ENCODE measurements at places on chromosomes 1 and 21.

- no peak for DNase-seq
Measured at GRCh38 chr1:183310753-183311479, 107.3 kb downstream of the NMNAT2 start.

GRCh38 chr1:152141971-152142584, 16.9 kb downstream of the RPTN start:
- no peak for DNase-seq

GRCh38 chr1:101115112-101115511, 89.5 kb upstream of the DPH5 start:
- DNase-seq = no peak

DNA sequence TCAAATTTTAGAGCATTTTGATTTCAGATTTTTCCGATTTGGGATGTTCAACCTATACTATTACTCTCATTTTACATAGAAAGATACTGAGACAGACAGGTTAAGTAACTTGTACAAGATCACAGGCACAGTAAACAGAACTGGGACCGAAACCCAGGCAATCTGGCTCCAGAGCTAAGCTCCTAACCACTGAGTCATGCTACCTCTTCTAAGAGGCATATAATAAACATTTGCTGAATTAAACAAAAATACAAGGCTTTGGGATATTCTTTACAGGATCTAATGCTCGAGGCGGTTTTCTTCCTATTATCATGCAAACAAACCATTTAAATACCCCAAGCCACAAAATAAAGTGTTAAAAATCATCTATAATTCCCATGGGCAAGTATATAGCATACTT, 50.3 kb downstream of the MCOLN2 start:
- DNase-seq = no peak

DNA sequence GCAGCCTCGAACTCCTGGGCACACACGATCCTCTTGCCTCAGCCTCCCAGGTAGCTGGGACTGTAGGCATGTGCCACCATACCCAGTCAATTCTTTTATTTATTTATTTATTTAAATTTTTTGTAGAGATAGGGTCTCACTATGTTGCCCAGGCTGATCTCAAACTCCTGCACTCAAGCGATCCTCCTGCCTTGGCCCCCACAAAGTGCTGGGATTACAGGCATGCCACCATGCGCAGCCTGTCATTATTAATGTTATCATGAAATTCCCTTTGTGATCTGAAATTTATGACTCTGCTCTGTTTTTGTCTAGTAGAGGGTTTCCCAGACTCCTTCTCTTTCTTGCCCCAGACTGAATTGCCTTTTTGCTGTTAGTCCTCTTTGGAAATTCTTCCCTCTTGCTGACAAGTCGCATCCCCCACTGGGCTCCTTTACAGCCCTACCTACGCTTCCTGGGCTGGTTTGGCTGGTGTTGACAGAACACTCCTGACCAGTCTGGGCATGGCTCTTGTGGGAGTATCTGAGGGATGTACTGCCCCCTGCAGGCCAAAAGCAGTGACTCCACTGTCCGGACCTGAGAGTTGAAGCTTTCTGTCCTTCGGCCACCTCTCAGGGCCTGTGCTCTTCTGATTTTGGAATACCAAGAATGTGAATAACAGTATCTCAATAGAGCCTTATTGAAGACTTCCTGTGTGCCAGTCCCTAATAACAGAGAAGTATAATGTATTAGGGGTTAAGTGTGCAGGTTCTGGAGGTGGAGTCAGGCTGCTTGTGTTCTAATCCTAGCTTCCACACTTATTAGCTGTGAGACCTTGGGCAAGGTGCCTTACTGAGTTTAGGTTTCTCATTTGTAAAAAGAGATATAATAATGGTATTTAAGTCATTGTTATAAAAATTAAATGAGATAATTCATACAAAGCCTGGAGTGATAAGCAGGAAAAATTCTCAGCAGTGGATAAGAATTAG, 28.2 kb downstream of the TCEANC2 start:
- DNase-seq = peak; percentile 4

- DNase-seq = no peak
Measured at GRCh38 chr1:174958396-174958795, 41.4 kb upstream of the CACYBP start.

- no peak for DNase-seq
Measured at GRCh38 chr1:205508227-205508714, 3.8 kb downstream of the CDK18 start.

DNA sequence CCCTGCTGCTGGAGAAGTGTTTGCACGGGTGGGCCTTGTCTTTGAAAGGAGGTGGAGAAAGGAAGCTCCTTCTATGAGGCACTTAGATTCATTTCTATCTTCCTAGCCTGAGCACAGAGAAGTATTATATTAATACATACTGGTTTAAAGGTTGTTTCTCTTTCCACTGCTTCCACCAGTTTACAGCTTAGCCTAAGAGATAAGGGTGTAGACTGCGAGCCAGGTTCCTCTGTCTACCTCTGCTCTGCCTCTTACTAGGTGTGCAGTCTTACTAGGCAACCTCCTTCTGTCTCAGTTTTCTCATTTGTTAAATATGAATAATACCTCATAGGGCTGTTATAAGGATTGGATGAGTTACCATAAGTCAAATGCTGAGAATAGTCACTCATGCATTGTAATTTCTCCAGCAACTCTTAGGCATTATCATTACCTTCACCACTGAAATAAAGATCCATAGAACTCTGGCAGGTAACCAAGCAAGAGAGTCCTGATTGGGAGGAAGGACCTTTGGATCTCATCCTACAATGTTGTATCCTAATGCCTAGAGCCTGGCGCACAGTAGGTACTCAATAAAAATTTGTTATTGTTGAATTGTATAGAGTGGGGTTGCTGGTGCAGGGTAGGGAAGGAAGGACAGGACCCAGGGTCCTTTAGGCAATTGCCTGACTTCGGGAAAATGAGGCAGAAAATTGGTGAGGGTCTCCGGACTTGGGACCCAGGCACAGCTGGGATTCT, 95.1 kb downstream of the TBX19 start:
- no peak for DNase-seq

GRCh38 chr1:150476754-150477153, 10.5 kb upstream of the TARS2 start:
- DNase-seq = no peak

DNA sequence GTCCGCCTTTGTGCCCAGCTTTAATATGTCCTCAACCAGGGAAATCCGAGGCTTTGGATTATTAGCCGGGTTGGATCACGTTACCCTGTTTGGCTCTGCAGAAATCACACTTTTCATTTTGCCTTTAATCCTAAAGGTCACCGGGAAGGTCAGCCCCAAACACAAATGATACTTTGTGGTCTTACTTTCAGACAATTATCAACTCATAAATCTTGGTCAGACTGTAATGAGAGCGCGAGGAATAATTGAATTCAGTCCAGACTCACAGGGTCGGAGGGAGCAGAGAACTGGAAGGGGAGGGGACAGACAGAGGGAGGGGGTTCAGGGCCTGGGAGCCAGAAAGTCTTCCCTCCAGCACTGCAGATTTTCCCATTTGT, 91.7 kb upstream of the NFIA start:
- no peak for DNase-seq

DNA sequence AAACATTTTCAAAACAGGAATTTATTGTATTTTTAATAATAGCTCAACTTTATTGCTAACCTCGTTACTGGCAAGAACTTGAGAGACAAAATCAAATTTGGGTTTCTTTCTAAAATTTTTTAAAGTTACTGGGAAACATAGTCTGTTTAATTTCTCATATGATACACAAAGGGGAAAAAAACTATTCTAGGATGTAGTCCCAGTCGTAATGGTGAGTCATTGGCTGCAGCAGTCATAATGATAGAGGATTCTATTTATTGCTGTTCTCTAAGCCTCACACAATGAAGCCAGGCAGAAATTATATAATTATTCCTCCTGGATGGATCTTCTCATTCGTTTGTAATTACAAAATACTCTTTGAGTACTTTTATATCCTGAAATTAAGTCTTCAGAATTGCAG, 326.5 kb upstream of the SGIP1 start:
- no peak for DNase-seq

- no peak for DNase-seq
Measured at GRCh38 chr1:116067566-116067890, 43.7 kb upstream of the MAB21L3 start.

- DNase-seq = no peak
Measured at GRCh38 chr1:226108935-226109828, 46.7 kb downstream of the H3-3A start.

GRCh38 chr1:31587720-31588423, 11.6 kb downstream of the TINAGL1 start:
- DNase-seq = no peak

GRCh38 chr1:225508538-225509375, 80.9 kb upstream of the LBR start:
- DNase-seq = no peak

DNA sequence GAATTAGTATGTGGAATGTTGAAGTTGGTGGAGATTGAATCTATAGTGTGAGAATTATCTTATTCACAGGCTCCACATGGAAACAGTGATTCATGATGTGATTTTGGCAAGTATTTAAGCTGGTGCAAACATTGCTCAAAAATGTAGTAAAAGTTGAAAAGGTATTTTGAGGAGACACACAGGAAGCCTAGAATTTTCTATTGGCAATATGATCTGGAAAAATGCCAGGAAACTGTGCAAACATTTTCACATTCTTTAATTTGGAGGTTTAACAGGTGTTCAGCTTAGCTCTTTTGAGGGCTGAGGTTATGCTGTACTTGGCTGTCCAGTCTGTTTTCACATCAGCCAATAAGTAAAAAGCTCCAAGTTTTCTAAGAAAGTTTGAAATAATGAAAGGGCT, 327.3 kb downstream of the RWDD3 start:
- DNase-seq = no peak

GRCh38 chr1:179709841-179710329, 33.2 kb upstream of the FAM163A start:
- no peak for DNase-seq

GRCh38 chr21:28152732-28153131, 839.9 kb downstream of the LTN1 start:
- DNase-seq = no peak

GRCh38 chr1:36465731-36466369, 1.7 kb upstream of the MRPS15 start:
- DNase-seq = no peak

DNA sequence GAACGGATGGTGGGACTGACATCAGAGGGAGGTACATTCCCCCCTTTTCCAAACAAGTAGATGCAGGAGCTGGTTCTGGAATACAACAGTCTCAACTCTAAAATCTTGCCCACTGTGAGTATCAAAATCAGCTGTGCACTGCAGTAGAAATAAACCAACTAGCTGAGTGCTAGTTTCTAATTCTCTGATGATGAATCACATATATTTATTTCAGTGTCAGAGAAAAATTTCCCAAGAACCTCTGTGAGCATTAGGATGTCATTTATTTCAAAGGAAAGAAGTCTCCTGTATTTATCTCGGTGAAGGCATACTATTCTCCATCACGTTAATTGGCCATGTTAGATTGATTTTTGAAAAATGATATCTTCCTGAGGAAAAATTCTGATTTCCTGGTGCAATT, 67.1 kb downstream of the LHX9 start:
- DNase-seq = no peak

DNA sequence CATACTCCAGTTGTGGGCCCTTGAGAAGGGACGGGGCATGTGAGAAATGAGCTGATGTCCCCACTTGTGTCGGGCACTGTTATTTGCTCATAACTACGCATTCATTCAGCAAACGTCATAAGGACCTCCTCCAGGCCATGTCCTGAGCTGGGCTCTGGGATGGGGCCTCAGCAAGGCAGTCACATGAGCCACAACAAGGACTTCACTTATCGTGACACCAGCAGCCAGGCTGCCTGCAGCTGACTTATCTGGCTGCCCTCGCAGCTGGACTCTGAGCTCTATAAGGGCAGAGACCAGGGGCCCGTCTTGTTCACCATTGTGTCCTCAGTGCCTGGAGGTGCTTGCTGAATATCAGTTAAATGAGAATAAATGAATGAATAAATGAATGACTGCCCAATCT, 37.5 kb upstream of the GRIK3 start:
- DNase-seq = no peak

DNA sequence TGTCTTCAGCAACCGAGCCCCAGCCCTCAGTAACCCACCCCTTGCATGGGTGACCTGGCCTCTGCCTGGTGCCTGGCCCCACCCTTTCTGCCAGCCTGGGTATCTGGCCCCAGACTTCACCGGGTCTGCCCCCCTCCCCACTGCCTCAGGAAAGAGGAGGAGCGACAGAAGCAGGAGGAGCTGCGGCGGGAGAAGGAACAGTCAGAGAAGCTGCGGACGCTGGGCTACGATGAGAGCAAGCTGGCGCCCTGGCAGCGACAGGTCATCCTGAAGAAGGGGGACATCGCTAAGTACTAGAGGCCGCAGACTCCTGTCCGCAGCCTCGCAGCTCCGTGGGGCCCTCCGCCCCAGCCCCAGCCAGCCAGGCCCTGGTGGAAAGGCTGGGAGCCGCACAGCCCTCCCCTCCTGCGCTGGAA, 6.1 kb downstream of the TNFRSF25 start:
- DNase-seq = peak; percentile 47

GRCh38 chr1:192235127-192235526, 76.9 kb downstream of the RGS18 start:
- no peak for DNase-seq

DNA sequence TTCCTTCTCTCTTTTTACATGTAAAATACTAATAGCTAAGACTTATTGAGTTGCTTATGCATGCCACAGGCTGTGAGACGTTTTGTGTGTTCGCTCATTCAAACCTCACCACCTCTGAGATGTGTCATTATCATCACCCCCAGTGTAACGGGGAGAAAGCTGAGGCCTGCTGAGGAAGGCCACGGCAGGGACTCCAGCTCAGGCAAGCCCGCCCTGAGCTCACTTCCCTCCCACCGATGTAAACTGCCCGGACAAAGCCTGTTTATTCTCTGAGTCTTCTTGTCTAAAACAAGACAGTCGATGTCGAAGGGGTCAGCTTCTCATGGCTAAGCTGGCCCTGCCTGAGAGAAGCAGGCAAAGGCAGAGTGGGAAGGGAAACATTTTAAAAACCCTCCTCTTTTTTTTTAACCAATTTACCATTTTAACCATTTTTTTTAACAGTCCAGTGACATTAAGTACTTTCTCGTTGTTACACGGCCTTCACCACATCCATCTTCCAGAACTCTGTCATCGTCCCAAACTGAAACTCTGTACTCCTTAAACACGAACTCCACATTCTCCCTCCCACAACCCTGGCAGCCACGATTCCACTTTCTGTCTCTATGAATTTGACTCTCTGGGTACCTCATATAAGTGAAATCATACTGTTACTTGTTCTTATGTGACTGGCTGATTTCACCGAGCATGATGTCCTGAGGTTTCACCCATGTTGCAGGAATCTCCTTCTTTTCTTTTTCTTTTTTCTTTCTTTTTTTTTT, 204.8 kb upstream of the GALNT2 start:
- no peak for DNase-seq

- DNase-seq = no peak
Measured at GRCh38 chr21:40300300-40300699, 433.1 kb downstream of the PCP4 start.

GRCh38 chr1:36570006-36570405, 87.3 kb upstream of the CSF3R start:
- DNase-seq = no peak

GRCh38 chr1:38129473-38129872, 82.9 kb upstream of the POU3F1 start:
- DNase-seq = no peak

GRCh38 chr1:227903061-227903521, 44.6 kb downstream of the WNT9A start:
- no peak for DNase-seq

- no peak for DNase-seq
Measured at GRCh38 chr1:160032165-160032820, 503 bp upstream of the PIGM start.

GRCh38 chr1:18809953-18810899, 49.2 kb downstream of the TAS1R2 start:
- DNase-seq = no peak

GRCh38 chr1:58782178-58783089, 1.4 kb downstream of the JUN start:
- peak; percentile 6 for DNase-seq

- DNase-seq = no peak
Measured at GRCh38 chr1:224106568-224107281, 7.2 kb upstream of the FBXO28 start.

All from stimulated activated CD4-positive, alpha-beta T cell treated with anti-CD3 and anti-CD28 coated beads, Interleukin-1b, Interleukin-23, amount 100 ng/mL, for 1 hour (primary cell).